Cortex of kidney (tissue), 1 donor: ENCODE measurements at places on chromosomes 6 and 20.

DNA sequence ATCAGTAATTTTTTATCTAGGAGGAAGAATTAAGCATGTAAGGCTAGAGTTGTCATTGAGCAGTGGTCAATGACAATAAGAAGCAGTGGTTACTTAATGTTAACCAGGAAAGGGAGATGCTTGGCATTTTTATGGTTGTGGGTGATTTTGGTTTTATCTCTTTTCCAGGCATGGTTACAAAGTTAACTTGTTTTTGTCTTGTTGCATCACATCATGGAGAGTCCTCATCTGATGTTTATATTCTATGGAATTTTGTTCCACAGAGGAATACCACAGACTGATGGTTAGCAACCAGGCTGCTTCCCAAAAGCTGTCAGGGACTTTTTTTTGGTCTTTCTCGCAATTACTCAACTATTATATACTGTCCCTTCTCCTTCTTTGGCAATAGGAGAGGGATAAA lies 32.7 kb downstream of the OPRM1 start:
- no peak for DNase-seq

DNA sequence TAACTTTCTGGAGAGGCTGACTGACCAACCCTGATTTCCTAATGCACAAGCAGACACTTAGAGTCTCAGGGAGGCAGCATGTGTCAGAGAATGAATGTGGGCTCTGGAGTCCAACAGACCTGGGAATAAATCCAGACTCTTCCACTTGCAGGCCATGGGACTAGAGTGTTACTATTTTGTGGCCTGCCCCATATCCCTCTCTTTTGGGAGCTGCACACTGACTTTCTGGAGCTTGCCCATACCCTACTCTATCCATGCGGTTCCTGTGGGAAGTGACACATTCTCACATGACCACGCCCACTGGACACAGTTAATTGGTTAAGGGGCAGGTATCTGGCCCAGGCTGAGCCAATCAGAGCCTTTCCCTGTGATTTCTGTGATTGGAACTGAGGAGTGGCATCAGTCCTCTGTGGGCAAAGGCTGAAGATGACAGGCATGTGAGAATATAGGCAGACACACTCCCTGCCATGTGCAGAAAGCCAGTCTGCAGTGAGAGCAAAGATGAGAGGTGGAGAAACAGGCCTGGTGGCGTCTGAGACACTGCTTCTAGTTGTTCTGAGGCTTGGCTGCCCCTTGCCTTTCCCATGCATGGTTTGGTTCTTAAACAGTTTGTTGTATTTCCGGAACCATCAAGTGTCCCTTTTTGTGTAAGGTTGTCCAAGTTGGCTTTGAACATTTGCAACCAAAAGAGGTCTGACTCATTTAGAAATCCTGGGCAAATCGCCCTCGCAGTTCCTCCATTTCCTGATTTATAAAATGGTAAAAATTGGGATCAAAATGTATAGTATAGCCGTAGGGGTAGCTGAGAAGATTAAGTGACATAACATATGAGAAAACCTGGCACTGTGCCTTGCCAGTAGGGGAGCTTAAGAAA lies 125.6 kb downstream of the CDC5L start:
- DNase-seq = no peak

DNA sequence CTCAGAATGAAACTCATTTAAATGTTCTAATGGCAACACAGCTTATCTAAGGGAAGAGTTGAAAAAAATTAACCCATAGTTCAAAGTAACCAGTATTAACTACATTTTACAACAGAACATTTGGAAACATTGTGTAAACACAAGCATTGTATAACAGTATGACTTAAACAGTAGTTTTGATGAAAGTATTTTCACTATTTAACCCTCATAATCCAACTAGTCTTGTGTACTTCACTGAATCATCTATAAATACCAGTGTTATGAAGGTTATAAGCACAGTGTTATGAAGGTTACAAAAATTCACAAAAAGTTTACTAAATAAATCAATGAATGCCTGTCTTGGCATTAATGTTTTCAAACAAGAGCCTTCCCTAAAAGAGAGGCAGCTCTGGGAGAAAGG lies 66.5 kb downstream of the REV3L start:
- DNase-seq = no peak

- DNase-seq = no peak
Observed at GRCh38 chr6:51855310-51856082, 231.9 kb downstream of the PKHD1 start.

GRCh38 chr6:155881826-155882526 lies 426.3 kb upstream of the NOX3 start:
- DNase-seq = no peak

GRCh38 chr6:91562955-91563354 lies 976.1 kb upstream of the MAP3K7 start:
- DNase-seq = no peak

- DNase-seq = no peak
Observed at GRCh38 chr6:18359237-18359885, 27.8 kb upstream of the RNF144B start.

DNA sequence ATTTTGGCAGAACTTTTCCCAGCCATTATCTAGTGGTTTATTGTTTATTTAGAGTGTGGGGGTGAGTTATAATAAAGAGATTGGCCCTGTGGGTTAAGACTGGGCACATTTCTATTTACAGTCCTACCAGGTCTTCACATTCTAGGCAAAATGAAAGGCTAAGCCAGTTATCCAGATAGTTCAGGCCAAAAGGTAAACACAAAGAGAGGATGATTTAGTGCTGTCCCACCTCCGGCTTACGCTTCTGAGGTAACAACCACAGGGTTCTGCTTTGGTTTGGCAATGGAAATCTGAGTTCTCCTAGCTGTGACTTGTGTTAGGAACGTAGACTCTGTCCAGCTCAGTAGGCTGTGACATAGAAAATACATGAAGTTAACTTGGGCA lies 50.3 kb upstream of the PTPRK start:
- DNase-seq = no peak

- DNase-seq = no peak
Observed at GRCh38 chr6:56659721-56660380, 17.2 kb upstream of the DST start.

GRCh38 chr6:100952006-100952405 lies 70.9 kb upstream of the ASCC3 start:
- no peak for DNase-seq

GRCh38 chr6:113562248-113562647 lies 294.9 kb upstream of the MARCKS start:
- DNase-seq = no peak

- no peak for DNase-seq
Observed at GRCh38 chr6:80547827-80548226, 441.4 kb downstream of the BCKDHB start.
